ENCODE measurements at places on chromosomes 12 and 14.

DNA sequence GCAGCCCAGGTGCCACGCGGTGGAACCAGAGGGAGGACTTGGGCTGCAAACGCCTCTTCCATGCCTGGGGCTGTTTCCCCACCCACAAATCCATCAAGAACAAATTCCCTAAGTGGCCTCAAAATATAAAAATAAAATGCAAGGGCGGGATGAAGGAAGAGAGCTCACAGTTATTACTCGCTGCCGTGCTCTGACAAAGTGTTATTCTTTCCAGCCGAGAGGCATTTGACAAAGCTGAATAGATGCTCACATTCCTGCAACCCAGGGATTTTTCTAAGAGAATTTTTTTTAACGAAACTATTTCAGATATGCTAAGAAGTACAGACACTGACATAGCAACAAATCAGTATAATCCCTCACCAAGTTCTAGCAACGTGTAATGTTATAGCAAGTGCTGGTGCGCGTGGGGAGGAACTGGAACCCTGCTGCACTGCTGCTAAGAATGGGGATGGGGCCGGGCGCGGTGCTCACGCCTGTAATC is 70.7 kb downstream of the SCARB1 start:
- DNase-seq = no peak

DNA sequence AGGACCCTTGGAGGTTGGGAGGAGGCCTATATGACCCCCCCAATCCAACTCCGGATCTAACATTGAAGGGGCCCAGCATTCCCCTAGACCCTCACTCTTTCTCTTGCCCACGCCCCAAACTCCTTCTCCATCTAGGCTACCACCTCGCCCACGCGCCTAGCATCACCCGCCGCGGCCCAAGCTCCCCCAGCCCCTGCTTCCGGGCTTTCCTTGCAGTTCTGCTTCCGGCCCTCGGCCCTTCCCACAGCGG is 445 bp downstream of the CERS5 start:
- DNase-seq = peak; percentile 57

GRCh38 chr14:74956280-74957072 is 1.1 kb upstream of the PGF start:
- no peak for DNase-seq

DNA sequence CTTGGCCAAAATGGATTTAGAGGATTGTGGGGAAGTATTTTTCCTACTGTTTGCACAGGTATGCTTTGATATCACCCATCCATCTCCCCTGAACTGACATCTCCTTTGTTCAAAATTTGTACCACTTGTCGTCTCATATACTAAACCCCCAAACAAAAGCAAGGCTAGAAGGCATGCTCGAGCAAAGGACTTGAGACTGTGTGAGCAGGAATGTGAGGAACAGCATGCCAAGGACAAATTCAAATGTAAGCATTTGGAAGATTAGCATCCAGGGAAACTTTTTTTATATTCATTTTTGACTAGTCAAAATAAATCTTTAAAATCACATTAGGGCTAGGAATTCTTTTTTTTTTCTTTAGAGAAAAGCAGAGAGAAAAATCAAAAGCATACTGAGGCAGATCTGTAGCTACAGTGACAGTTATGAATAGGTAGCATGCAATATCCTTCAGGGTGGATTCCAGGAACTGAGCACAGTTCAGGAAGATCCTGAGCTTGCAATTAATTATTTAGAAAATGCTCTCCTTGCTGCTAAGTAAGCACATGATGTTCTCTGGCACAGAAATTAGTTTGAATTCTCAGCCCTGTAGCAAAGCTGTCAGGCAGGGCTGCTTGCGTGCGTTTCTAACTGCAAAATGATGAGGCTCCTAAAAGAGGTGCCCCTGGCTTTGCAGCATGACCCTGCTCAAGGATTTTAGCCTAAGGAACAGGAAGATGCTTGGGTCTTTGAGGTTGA is 327.7 kb downstream of the LRIG3 start:
- DNase-seq = no peak

DNA sequence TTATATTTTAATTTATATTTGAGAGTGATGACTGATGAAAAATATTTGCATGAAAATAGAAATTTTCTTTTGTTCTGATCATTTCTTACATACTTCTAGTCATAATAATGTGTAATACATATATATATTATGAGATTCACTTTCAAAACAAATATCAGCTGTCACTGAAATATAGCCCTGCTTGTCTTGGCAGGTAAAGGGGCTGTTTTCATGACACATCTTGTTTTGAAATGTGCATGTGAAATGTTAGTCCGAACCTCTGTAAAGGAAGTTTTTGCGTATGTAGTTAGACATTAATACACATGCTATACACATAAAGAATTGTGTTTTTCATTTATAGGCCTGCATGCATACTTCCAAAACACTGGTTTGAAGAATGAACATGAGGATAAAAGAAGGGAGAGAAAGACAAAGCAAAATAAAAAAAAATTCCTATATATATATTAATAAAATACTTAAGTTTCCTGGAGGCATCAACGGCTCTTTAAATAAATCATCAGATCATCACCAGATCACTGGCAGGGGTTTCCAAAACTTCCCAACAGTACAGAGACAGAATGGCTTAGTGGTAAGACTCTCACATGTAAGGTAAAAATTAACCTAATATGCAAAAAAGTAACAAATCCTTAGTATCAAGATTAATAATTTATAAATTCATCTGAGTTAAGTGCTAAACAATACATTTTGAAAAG is 60.1 kb downstream of the SEL1L start:
- no peak for DNase-seq

- DNase-seq = no peak
Measured at GRCh38 chr12:64531665-64532334, 78.5 kb upstream of the RASSF3 start.

DNA sequence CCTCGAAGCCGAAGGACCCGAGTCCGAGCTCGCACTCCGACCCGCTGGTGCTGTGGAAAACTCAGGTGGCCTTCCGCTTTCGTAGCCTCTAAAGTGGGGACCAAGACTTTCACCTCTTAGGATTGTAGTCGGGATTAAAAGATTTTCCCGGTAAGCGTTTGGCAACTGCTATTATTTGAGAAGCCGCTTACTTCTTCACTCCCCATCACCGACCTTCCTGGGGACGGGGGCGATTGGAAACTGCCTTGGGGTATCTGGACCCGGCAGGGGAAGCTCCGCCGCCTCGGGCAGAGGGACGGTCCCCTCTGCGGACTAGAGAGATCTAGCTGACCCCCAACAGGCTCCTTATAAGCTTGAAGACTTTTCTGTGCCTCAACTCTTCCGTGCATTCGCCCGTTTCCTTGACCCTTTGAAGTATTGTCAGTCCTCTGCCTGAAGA is 659 bp downstream of the TRAFD1 start:
- no peak for DNase-seq

DNA sequence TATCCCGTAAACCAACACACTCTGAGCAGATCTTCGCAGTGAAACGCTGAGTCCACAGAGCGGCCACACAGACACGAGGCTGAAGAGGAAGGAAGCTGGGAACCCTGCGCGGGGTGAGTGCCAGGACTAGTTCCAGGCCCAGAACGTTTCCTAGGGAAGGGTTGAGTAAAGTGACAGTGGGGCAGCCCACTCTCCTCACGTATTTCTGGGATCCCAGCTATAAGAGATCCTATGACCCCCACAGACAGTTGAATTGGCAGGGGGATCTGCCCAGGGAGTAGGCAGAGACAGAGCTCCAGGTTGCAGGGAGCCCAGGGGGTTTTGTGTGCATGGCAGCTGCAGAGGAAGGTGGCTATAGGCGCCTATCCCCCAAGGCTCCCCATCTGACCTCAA is 51.1 kb downstream of the GTF2A1 start:
- no peak for DNase-seq

GRCh38 chr14:98022541-98023520 is 1225.6 kb downstream of the VRK1 start:
- no peak for DNase-seq

DNA sequence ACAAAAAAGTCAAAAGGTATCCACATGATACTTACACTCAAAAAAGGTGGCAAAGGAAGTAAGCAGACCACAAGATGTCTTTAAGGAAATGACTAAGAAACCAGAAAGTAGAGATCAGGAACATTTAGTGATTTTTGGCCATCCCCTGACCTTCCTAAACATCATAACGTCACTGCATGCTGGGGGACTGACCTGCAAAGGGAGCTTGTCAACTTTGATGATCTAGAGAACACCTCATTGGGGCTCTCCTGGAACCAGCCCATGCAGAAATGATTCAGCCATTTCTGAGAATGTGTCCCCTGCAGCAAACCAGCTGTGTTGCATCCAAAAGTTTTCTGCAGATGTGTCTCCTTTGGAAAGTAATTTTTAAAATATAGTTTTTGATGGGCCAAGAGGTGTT is 152.2 kb upstream of the RASSF8 start:
- DNase-seq = peak; percentile 40

DNA sequence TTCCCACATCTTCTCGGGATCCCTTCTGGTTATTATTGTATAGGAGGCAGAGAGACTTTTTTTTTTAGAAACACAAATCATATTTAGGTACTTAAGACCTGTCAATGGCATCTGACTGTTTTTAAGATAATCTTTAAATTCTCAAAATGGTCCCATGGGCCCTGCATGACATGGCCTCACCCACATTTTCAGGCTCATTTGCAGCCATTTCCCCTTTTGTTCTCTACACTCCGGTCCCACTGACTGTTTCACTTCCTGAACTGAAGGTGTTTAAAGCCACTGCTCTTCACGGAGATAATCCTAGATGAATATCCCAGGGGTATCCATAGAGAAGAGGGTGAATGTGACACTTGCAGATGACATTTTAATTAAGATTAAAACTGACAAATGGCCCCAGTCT is 12.3 kb upstream of the C12orf71 start:
- no peak for DNase-seq

DNA sequence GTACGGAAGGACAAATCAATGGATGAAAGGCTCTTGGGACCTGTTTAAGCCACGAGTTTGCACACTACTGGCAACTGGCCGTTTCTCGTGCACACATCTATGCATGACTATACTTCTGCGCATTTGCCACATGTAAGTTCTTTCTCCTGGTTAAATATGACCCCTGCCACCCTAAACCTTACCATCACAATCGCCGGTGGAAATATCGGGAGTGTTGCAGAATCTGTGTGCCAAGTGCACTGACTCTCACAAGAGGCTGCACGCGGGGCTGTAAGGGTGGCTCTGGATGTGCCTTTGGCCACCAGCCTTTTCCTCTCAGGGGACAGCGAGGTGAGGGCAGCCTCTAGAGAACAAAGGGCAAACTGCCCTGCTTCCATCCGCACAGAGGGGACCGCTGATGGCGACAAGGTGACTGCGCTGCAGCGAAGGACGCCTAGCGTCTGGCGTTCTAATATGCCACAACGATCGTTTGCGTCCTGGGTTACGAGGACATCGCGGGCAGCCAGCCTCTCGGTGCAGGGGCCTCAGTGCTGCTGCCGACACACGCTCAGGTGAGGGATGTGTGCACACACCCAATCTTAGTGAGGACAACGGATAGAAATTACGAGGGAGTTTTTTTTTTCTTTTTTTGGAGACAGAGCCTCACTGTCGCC is 232.2 kb downstream of the PCNX1 start:
- DNase-seq = no peak

- no peak for DNase-seq
Measured at GRCh38 chr14:94599656-94600004, 12.6 kb upstream of the SERPINA3 start.

Data from activated CD4-positive, alpha-beta memory T cell treated with anti-CD3 and anti-CD28 coated beads, Interleukin-2, amount 10 ng/mL, durations not matched to agents 7 days and 5 days (primary cell).